Glomerular endothelial cell (primary cell): ENCODE measurements at places on chromosomes 6 and 20.

GRCh38 chr6:116648156-116648555 lies 20.4 kb downstream of the ZUP1 start:
- peak; percentile 77 for DNase-seq

GRCh38 chr6:112252571-112253497 lies 1.5 kb downstream of the LAMA4 start:
- no peak for DNase-seq

DNA sequence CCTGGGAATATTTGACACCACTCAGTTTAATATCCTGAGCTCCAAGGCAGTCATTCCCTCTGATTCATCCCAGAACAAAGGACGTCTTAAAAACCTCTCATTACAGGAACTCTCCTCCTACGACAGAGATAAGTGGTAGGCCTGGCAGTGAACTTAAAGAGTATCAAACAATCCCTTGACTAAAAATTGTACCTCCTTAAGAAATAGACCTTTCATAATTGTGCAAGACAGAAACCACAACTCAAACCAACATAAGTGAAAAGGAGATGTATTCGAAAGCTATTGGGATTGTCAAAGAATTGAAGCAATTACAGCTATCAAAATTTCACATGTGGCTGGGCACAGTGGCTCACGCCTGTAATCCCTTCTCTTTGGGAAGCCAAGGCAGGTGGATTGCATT lies 19.1 kb upstream of the BNIP5 start:
- no peak for DNase-seq

DNA sequence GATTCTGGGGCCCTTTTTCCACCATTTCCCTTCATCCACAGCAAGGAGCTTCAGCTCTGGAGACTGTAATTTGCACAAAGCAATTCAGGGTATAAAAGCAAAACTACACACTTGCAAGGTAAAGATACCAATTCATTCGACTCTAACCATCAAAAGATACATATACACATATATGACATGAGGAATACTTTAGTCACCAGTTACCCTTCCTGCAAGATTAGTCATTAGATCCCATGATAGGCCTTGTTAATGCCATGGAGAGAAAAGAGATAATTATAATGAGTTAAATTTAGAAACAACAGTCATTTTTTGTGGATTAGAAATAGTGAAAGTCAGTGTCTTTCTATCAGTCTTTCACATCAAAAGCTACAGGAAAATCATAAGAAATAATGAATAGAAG lies 204.2 kb downstream of the KCNQ5 start:
- DNase-seq = no peak

- no peak for DNase-seq
Measured at GRCh38 chr20:44089987-44090674, 96.9 kb downstream of the JPH2 start.

DNA sequence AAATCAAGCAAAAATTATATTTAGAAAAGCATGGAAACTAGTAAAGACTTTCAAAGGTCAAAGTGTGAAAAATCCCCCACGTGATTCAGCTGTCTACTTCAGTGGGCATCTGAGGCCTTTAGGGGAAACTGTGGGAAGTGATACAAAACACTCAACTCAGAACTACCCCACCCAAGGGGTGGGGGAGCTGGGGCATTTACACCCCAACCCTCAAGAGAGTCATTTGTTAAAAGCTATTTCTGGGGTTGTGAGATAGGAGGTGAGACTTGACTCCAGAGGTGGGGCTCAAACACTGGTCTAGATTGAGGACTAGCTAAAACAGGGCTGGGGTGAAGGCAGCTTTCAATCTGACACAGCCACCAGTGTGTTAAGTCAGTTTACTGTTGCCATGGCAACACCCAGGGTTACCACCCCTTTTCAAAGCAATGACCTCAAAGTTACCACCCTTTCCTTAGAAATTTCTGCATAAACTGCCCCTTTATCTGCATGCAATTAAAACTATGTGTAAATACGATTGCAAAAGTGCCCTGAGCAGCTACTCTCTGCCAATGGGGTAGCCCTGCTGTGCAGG lies 9.9 kb upstream of the GTSF1L start:
- DNase-seq = no peak
